ENCODE measurements at places on chromosomes 16 and 17.
A peak's percentile ranks its signal among the peaks of the same experiment; 100 is the strongest.

DNA sequence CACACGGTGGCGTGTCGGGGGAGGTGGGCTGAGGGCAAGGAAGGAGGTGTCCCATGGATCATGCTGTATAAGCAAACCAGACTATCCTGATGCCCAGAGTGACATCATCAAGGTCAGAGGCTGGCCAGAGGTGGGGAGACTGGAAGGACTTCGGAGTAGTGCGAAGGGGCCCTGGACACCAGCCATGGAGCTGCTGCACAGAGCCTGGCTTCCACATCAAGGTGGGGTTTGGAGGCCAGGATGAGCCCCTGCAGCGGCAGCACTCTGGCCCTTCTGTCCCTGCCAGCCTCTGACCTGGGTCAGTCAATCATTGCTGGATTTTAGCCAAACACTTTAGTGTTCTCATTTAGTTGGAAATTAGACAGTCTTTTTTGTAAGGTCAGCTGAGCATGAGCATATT, 34.8 kb downstream of the MED13 start:
- DNase-seq: no peak

DNA sequence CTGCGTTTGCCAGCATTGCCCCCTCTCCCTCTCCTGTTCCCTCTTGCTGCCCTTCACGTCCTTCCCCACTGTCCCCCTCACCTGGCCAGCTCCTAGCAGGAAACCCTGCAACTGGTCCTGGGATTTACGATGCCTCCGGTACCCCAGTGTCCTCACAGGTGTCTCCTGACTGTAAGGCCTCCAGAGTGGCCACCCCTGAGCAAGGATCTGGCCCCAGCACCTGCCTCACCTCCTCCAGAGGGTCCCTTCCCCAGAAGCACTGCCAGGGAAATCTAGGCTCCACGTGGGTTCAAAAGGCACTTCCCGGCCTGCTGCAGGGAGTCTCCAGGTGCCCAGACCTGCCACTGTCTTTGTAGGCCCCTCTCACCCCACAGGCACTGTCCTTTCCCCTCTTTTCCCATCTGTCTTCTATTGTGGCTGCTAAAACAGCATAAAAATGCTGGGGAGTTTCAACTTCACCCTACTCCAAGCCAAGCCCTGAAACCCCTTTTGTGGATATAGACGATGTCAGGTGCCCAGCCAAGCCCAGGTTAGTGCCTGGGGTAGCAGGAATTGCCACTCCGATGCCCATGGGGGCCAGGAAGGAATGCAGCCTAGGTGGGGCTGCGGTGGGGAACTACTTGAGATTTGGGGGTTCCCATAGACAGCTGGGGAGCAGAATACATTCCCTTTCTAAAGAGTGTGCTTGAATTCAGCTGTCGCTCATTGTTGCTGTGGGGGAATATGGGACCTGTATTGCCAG, 25.7 kb downstream of the RAB11FIP4 start:
- DNase-seq: no peak

- no peak for DNase-seq
These were observed 15.7 kb downstream of the ENDOV start for GRCh38 chr17:80430446-80431245.

DNA sequence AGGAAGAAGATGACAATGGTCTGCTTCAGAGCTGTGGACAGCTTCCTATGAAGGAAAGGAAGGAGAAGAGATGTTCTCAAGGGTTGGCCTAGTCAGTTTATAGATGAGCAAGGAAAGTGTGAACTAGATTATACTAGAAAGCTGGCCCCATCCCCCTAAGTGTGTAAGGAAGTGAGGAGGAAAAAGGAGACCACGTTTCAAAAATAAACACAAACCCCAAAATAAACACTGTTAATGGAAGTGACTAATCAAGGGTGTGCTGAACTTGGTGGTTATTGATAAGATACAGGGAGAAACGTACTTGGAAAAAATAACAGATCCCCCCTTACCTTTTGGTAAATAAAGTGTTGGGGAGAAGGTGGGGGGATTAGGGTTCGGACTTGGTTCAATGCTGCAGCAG, 267.1 kb downstream of the SOX9 start:
- no peak for DNase-seq

GRCh38 chr17:395179-395578, 42.6 kb upstream of the RPH3AL start:
- no peak for DNase-seq

GRCh38 chr17:78051186-78051972, 77.2 kb downstream of the TMC6 start:
- DNase-seq: no peak

GRCh38 chr16:49338611-49339265, 34.9 kb upstream of the C16orf78 start:
- no peak for DNase-seq

GRCh38 chr16:88784074-88784855, 755 bp downstream of the PIEZO1 start:
- DNase-seq: peak; percentile 78

- DNase-seq: peak; percentile 57
These were observed 586 bp downstream of the GLYR1 start for GRCh38 chr16:4846503-4846900.

GRCh38 chr16:3020247-3020603, at the start of gene TNFRSF12A:
TSS of gene TNFRSF12A (plus strand) at chr16:3020368. CDS start at chr16:3020398, 30 bp downstream.
- peak; percentile 85 for DNase-seq

DNA sequence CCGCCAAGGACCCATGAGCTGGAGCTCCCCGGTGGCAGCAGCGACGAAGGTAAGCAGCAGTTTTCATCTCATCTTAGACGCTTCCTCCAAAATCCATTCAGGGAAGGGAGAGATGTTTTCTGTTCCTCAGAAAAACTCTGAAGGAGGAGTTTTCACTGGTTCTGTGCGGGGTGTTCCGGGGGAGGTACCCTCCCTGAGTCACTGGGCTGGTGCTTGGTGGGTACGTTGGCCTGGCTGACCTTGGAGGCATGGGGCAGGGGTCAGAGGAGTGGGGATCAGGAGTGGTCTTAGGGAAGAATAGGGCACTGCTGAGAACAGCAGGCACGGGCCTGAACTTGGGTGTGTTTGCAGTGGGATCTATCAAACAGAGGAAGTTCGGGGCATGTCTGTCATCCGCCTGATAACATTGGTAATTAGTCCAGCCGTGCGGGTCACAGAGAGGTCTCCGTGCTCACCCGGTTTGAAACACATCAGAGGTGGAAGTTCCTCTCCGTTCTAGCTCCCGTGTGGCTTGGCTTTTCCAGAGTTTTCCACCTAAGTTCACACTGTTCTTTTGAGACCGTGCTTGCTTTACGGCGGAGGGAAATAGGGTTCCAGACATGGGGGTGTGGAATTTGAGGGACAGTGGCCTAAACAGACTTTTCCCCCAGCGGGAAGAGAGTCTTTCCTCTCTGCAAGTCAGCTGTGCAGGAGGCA, 59.6 kb upstream of the CIBAR2 start:
- DNase-seq: peak; percentile 39

GRCh38 chr17:7940743-7941142, 8.7 kb downstream of the CNTROB start:
- no peak for DNase-seq

- DNase-seq: no peak
These were observed 2.0 kb downstream of the CACNA1G start for GRCh38 chr17:50562242-50563091.

GRCh38 chr17:65537845-65538674, 23.4 kb downstream of the AXIN2 start:
- no peak for DNase-seq

DNA sequence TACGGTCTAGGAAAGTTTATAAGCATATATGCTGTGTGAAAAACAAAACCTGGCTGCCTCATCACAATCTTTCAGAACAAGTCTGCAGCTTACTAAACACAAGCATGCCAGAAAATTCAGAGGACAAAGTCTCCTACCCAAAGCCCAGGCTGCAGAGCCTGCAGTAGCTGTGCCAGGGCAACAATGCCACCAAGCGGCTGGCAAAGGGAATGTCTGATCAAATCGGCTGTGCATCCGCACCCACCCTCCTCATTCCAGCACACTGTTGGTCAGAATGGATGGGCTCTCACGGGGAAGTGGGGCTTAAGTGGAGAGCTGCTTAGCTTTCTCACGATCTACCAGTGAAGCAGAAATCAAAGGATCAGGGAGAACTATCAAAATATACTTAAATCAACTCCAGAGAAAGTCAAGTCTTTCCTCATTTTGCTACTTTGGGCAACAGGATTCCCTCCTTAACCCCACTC, 73.5 kb downstream of the CYTH1 start:
- peak; percentile 70 for DNase-seq

GRCh38 chr16:13781575-13782338, 138.2 kb upstream of the ERCC4 start:
- no peak for DNase-seq

- DNase-seq: peak; percentile 55
These were observed 10.1 kb upstream of the SPOP start for GRCh38 chr17:49687878-49688491.

DNA sequence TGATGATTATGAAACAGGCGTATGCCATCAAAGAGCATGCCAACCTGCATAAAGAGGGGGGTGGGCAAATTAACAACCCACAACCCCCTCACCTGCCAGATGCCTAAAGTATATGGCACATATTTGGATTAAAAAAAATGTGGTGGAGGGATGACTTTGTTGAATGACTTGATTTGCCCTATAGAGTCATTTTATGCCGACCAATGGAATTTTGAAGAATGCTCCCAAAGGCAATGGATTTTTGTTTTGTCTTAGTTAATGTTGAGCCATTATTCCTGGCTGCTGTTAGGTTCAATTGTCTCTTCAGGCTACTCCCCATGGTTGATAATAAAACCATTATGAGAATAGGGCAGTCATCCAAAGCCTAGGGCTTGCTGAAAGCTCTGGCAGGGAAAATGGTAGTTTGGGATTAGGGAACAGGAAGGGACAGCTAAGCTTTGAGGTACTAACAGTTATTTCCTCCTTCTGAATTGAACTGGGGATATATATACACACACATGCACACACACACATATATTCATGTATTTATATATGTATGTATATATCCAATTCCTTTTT, 5.8 kb upstream of the CHCT1 start:
- no peak for DNase-seq

- no peak for DNase-seq
These were observed 59.6 kb downstream of the ABAT start for GRCh38 chr16:8733849-8734540.

DNA sequence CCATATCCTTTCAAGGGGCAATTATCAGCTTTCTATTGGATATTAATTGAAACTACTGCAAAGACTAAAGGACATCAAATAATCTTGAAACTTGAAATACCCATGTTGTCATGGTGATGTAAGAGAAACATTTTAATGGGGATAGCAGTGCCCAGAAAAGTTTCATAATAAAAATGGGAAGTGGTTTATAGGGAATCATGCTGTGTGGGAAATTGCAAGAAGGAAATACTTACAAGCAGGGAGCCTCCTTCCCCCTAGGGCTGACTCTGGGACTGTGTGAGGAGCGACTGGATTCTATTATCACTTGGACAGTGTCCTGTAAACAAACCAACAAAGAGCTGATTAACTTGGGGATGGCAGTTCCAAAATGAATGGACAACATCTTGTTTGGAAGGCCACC, 1393.1 kb upstream of the GOT2 start:
- no peak for DNase-seq

DNA sequence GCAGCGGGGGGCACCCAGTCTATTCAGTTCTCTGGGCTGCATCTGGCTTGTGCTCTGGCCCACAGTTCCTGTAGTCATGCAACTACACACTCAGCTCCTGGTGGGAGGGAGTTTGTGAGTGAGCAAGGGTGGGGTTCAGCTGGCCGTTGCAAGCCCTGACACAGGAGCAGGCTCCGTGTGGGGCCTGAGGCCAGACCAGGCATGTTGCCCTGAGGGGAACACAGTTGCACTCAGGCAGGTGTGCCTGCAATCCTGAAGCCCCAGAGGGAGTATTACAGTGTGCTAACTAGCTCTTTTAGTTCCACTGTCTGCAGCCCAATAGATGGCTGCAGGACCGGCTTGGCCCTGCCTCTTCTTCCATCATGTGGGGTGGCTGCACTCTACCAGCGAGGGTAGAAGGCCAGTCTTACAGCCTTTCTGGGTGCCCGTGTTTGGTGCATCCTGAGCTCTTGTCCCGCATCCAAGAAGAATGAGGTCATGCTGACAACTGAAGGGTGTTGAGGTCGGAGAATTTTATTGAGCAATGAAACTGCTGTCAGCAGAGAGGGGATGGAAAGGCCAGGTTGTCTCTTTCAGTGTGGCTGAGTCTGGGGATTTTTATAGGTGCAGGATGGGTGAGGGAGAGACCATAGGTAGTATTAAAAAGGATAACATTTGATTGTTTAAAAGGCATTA, 49.9 kb upstream of the ELAC2 start:
- DNase-seq: no peak

DNA sequence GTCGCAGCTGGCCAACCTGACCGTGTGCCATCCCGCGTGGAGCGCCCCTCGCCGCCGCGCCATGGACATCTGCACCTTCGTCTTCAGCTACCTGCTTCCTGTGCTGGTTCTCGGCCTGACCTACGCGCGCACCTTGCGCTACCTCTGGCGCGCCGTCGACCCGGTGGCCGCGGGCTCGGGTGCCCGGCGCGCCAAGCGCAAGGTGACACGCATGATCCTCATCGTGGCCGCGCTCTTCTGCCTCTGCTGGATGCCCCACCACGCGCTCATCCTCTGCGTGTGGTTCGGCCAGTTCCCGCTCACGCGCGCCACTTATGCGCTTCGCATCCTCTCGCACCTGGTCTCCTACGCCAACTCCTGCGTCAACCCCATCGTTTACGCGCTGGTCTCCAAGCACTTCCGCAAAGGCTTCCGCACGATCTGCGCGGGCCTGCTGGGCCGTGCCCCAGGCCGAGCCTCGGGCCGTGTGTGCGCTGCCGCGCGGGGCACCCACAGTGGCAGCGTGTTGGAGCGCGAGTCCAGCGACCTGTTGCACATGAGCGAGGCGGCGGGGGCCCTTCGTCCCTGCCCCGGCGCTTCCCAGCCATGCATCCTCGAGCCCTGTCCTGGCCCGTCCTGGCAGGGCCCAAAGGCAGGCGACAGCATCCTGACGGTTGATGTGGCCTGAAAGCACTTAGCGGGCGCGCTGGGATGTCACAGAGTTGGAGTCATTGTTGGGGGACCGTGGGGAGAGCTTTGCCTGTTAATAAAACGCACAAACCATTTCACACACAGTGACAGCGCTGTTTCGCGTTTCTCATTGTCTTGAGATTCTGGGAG, 2.0 kb upstream of the ZACN start:
- DNase-seq: no peak

- no peak for DNase-seq
These were observed 615.7 kb upstream of the SALL1 start for GRCh38 chr16:51766739-51767138.

DNA sequence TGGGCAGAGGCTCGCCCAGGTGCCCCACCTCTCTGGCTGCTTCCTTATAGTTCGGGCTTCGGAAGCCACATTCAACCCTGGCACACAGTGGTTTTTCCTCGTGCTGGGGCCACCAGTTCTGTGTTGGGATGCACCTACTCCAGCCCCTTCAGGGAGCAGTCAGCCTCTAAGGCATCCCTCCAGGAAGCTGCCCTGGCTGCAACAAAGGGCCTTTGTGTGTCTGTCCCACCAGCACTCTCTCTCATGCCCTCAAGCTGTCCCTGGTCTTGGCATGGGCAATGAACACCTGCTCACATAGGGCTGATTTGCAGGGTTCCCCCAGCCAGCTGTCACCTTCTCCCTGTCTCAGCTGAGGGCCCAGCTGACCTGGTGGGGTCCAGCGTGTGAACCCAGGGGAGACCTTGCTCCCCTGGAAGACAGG, 754 bp upstream of the NOXO1 start:
- no peak for DNase-seq

GRCh38 chr16:60586493-60586892, 1449.7 kb downstream of the CDH8 start:
- no peak for DNase-seq

Measured in EL (cell line).